ENCODE measurements at places on chromosomes 4 and X. TPM values are rescaled to one million over a fixed set of nuclear protein-coding genes. Genes with fewer than 3 reads are reported as not detected.
A peak's percentile ranks its signal among the peaks of the same experiment; 100 is the strongest.

IL15 gene
- 1.5 TPM for total RNA-seq

STATH gene
- total RNA-seq = not detected

BMX gene
- total RNA-seq = not detected

CLIC2 gene
- not detected for total RNA-seq

VCX3A gene
- total RNA-seq = not detected

SLC38A5 gene
- 8.4 TPM for total RNA-seq

DNA sequence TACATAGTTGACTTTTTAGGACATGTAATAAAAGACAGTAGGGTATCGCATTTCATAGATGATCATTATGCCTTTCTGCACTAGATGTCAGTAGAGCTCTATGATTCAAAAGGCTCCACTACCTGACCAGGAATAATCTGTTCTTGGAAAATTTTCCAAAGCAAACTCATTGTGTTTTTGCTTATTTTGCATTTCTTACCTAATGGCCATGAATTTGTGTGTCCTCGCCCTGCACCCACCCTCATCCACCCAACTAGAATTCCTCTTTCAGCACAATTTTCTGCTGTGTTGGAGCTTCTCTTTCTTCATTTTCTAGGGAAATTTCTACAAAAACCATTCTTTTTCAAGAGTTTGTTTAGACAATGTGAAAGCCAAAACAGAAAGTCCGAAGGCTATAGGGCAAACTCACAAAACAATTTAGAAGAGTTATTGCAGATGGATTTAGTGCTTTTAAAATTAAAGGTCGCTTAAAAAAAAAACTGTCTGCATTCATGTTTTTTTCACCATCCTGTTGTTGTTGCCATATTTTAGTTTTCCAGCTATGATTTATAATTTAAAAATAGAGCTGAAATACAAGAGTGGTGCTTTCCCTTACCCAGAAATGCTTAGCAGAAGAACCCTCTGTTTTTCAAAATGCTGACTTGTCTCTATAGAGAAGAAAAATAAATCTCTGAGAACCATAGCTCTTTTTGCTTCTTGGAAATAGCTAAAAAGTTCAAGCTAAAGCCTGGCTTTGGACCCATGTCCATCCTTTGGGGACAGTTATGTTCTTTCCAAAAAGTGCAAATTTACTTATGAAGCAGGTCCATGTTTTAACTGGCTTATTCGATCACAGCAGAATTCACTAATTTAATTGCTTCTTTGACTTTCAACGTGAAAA is 183.7 kb downstream of the SPATA18 start:
- no peak for DNase-seq

DNA sequence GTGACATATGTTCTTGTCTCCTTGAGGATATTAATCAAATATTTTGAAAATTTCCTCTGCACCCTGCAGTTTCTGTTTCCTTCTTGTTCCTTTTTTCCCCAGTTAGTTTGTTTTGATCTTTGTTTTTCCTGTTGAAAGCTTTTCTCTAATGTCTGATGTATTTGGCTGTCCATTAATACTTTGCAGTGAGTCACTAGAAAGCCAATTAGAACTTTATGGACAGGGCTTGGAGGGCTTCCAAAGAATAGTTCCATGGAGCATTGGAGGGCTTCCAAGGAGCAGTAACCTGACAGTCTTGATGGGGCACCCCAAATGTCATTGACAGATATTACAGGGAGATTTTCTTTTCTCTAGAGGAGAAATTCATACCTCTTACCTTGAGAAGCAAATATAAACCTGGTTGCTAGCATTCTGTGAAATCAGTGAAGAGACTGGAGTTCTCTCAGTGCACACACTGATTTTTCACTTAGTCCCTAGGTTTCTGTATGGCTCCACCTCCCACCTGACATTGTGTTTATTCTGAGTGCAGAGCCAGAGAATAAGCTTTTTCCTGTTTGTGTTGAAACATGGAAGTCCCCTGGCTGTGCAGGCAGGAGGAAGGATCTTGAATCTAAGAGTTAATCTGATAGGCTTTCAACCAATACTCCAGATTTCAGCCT is 26.5 kb downstream of the SPARCL1 start:
- no peak for DNase-seq

DNA sequence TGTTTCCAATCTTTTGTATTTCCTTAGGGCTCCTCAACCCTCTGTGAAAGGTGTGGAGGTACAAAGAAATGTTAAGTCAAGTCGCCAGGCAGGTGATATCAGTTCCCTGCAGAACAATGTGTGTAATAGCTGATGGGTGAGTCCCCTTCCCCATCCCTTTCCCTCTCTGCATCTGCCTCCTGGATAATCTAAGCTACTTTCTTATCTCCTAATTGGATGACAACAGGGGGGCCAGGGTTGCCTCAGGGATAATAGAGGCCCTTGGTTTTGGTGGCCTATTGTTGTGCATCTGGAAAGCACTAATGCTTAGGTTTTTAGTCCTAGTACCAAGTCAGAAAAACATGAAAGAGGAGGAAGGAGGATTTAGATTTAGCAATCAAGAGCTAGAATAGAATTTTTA is 29.1 kb downstream of the MAGED1 start:
- no peak for DNase-seq

GRCh38 chrX:70998411-70999027 is 67.6 kb upstream of the SLC7A3 start:
- peak; percentile 52 for DNase-seq

DNA sequence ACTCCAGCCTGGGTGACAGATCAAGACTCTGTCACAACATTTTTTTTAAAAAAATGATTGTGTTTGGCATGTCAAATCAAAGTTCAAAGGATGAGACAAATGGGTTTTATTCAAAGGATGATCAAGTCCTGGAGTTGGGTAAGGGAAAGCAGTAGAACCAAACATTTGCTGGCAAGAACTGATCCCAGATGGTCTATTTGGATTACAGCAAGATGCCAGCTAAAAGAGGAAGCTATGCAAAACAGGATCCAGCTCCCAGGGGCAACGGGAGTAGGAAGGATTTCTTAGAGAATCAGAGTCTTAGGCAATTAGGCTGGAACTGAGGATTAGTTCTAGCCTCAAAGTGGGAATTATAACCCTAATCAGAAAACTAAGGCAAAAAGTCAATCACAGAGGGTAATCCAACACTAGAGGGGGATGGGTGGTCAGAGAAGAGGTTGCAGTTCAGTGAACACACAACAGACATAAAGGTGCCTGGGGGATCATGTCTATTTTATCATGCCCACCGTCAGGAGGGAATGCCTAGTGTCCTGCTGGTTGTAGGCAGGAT is 133.0 kb upstream of the PLS3 start:
- no peak for DNase-seq

- no peak for DNase-seq
Observed at GRCh38 chr4:24594887-24595286, 10.5 kb upstream of the DHX15 start.

DNA sequence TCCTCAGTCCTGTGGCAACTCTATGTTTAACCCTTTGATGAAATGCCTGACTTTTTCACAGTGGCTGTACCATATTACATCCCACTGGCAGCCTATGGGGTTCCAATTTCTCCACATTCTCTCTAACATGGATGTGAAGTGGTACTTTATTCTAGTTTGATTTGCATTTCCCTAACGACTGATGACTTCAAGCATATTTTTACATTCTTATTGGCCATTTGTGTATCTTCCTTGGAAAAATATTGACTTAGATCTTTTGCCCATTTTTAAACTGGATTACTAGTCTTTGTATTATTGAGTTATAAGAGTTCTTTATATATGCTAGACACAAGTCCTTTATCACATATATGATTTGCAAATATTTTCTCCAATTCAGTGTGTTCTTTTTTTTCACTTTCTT is 2.1 kb upstream of the RAB39B start:
- DNase-seq = no peak

GRCh38 chr4:25423548-25423947 is 46.5 kb downstream of the ANAPC4 start:
- DNase-seq = no peak

GRCh38 chr4:76576824-76577223 is 141.8 kb downstream of the SHROOM3 start:
- no peak for DNase-seq

DNA sequence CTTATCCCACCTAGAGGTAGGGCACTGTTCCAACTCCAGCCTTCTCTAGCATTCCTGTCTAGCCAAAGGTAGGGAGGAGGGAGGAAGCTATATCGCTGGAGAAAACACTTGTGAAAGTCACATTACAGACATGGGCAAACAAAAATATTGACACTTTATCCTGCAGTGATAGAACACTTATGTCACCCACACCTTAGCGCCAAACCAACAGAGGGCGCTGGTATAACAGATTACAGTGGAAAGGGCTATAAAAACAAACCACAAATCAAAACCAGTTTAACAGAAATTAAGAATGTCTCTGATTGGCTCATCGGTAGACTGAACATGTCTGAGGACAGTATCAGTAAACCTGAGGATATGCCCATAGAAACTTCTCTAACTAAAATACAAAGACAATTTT is 451.3 kb downstream of the TLL1 start:
- DNase-seq = no peak

GRCh38 chr4:185344743-185345538 is 50.8 kb downstream of the LRP2BP start:
- peak; percentile 10 for DNase-seq

- no peak for DNase-seq
Observed at GRCh38 chrX:24271262-24271661, 42.6 kb downstream of the SUPT20HL2 start.

GRCh38 chr4:23483320-23483960 is 406.4 kb downstream of the PPARGC1A start:
- no peak for DNase-seq

DNA sequence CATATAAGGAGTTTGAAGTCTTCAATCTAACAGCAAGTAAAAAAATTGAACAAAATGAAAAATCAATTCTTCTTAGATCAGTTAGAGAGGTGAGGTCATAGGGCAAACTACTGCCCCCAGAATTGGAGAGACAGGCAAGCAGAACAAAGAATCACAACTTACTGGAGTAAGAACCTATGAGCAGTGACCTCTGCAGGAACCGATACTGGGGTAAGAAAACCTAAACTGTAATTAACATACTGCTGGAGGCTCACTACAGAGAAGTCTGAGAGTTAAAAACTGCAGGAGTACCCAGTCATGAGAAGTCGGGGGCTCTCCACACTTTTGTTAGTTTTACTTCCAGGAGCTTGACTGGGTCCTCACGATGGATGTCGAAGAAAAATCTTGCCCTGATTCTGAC is 16.0 kb downstream of the CLDN22 start:
- DNase-seq = no peak

DNA sequence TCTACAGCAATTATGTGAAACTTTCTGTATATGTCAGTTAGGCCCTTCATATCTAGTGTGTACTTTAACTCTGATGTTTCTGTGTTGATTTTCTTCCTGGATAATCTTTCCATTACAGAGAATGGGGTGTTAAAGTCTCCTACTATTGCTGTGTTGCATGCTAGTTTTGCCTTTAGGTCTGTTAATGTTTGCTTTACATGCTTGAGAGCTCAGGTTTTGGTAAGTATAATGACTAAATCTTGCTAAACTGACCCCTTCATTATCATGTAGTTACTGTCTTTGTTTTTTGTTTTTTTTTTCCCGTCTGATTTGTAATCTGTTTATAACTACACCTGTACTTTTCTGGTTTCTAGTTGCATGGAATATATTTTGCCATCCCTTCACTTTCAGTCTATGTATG is 63.6 kb upstream of the UGT2B15 start:
- DNase-seq = no peak

Measured in CD8-positive, alpha-beta T cell (primary cell).